RWPE2 (cell line): ENCODE measurements at places on chromosomes 6 and 20.
A peak's percentile ranks its signal among the peaks of the same experiment; 100 is the strongest.

DNA sequence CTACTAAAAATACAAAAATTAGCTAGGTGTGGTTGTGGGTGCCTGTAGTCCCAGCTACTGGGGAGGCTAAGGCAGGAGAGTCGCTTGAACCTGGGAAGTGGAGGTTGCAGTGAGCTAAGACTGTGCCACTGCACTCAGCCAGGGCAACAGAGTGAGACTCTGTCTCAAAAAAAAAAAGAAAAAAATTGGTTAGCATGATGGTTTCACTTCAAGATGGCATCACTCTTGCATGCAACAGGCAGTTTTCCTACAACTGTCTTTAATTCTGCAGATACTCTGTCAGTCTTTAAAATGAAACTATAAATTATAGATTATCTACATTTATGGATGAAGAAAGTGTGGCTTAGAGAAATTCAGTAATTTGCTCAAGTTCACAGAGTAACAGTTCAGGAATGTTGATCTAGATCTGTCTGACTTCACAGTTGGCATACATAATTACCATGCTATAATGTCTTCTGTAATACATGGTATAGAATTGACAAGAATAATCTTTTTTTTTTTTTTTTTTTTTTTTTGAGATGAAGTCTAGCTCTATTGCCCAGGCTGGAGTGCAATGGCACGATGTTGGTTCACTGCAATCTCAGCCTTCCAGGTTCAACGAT is 27.0 kb downstream of the ITCH start:
- no peak for DNase-seq
- no peak overlapping the region for H3K4me3 ChIP-seq
- peaks cover 76% of the 10 kb centered on the region for H3K36me3 ChIP-seq
- H3K27ac ChIP-seq = peak overlapping the region; percentile 72
- no peaks in the 10 kb centered on the region for H3K27me3 ChIP-seq
- H3K4me1 ChIP-seq = peaks cover 60% of the 10 kb centered on the region

DNA sequence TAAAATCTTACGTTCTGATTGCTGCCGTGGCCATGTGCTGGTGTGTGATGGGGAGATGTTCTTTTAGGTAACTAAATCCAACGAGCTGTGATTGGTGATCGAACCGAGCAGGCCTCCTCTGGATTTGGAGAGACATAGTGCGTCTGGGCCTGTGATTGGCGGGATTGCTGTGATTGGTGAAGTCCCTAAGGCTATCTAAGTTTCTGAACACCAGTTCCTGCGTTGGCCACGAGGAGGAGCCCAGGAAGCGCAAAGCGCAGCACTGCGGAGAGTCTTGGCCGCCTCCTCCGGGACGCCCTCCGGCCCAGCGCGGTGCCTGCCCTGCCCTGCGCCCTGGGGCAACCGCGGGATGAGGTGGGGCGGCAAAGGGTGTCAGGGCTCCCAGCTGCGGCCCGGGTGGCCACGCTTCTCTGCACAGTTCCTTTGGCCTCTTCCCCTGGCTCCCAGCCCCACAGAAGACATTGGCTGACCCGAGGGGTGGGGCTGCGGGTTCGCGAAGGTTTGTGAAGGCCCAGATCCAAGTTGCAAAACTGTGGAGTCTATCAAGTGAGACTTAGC is 33.0 kb downstream of the HNF4A start:
- no peak overlapping the region for H3K27ac ChIP-seq
- no peaks in the 10 kb centered on the region for H3K36me3 ChIP-seq
- DNase-seq = peak; percentile 91
- peaks cover 4% of the 10 kb centered on the region for H3K4me1 ChIP-seq

- H3K4me1 ChIP-seq = no peaks in the 10 kb centered on the region
- no peaks in the 10 kb centered on the region for H3K36me3 ChIP-seq
- DNase-seq = no peak
- H3K27ac ChIP-seq = no peak overlapping the region
- H3K27me3 ChIP-seq = no peaks in the 10 kb centered on the region
Measured at GRCh38 chr6:111683749-111684267, 78.1 kb upstream of the TRAF3IP2 start.

DNA sequence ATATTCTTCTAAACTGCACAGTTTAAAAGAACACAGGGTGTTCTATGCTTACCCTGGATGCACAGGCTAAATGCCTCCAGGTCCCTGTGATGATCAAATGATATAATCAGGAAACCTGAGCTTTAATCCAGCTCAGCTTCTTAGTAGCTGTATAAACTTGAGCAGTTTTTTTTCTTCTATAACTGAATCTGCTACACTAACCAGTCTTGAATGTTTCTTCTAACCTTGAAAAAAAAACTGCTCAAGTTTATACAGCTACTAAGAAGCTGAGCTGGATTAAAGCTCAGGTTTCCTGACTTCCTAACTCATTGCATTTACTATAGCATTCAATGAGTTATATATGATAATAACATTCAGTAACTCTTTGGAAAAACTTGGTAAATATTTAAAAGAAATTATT is 358.2 kb downstream of the CD109 start:
- H3K4me1 ChIP-seq = no peaks in the 10 kb centered on the region
- no peak overlapping the region for H3K27ac ChIP-seq

DNA sequence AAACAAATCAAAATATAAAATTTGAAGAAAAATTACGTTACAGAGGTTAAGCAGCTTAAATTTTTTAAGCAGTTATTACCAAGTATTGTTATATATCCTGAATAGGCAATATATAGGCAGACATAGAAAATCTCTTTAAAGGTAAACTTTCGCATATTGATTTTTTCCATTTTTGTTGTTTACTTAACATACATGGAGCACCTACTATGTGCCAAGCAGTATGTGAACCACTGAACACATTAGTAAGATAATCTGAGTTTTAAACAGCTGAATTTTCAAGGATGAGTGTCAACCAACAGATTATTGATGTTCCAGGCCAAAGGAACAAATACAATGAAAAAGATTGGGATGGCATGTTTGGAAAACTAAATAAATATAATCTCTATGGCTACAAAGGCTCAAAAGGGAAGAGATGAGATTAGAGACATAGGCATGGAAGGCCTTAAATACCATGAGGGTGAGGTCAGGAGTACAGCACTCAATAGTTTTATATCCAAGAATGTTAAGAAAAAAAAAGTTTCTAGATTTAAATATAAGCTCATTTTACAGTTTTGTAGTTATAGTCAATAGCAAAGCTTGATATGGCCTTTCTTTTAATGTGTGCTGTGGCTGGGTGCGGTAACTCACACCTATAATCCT is 277.5 kb downstream of the PTPRK start:
- H3K4me3 ChIP-seq = no peak overlapping the region
- no peak overlapping the region for H3K27ac ChIP-seq

- no peak overlapping the region for H3K27ac ChIP-seq
- H3K27me3 ChIP-seq = no peaks in the 10 kb centered on the region
- no peak overlapping the region for H3K4me3 ChIP-seq
- DNase-seq = no peak
- H3K4me1 ChIP-seq = no peaks in the 10 kb centered on the region
Measured at GRCh38 chr6:163720460-163721235, 306.1 kb downstream of the QKI start.

- DNase-seq = no peak
- no peak overlapping the region for H3K4me3 ChIP-seq
- H3K4me1 ChIP-seq = peaks cover 3% of the 10 kb centered on the region
- peaks cover 48% of the 10 kb centered on the region for H3K27me3 ChIP-seq
Measured at GRCh38 chr20:60232380-60232779, 274.2 kb downstream of the CDH26 start.

DNA sequence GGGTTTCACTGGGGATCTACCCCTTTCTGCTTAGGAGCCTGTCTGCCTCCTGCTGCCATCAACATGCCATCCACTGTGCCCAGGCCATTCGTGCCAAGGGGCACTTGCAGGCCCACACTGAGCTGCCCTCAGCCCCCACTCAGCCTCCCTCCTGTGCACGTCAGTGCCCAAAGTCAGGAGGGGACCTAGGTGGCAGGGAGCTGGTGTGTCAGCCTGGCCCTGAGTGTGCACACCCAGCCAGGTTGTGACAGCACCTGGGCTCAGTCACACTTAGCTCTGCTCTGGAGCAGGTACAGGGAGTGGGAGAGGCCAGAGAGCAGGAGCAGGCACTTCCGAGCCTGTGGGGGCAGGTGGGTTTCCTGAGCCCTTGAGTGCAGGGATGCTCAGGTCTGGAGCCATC is 63.6 kb upstream of the SYNCRIP start:
- H3K27me3 ChIP-seq = no peaks in the 10 kb centered on the region
- no peak overlapping the region for H3K27ac ChIP-seq
- H3K36me3 ChIP-seq = no peaks in the 10 kb centered on the region
- no peak overlapping the region for H3K4me3 ChIP-seq
- DNase-seq = no peak

- no peaks in the 10 kb centered on the region for H3K27me3 ChIP-seq
- H3K4me3 ChIP-seq = no peak overlapping the region
- no peak for DNase-seq
- peaks cover under 1% of the 10 kb centered on the region for H3K4me1 ChIP-seq
Measured at GRCh38 chr6:157790548-157791160, 32.4 kb upstream of the SNX9 start.

DNA sequence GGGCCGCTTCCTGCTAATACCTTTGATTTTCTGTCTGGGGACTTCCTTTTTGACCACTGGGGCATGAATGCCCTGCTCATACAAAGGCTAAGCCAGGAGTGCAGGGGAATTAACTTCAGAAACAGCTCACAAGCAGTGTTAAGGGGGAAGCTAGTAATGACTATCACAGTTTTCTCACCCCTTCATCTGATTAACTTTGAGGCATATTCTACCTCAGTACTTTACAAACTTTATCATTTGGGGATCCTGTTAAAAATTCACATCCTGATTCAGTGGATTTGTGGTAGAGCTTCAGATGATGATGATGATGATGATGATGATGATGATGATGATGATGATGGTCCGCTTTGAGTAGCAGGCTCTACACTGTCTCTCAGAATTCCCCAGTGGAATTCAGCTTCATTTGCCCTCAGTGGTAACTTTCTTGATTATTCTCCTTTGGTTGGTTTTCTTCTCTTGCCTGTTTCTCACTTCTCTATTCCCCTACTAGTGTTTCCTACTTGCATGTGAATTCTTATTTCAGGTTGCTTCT is 78.4 kb upstream of the TMEM170B start:
- H3K4me1 ChIP-seq = no peaks in the 10 kb centered on the region
- DNase-seq = no peak
- H3K27ac ChIP-seq = no peak overlapping the region
- no peaks in the 10 kb centered on the region for H3K36me3 ChIP-seq
- no peak overlapping the region for H3K4me3 ChIP-seq

DNA sequence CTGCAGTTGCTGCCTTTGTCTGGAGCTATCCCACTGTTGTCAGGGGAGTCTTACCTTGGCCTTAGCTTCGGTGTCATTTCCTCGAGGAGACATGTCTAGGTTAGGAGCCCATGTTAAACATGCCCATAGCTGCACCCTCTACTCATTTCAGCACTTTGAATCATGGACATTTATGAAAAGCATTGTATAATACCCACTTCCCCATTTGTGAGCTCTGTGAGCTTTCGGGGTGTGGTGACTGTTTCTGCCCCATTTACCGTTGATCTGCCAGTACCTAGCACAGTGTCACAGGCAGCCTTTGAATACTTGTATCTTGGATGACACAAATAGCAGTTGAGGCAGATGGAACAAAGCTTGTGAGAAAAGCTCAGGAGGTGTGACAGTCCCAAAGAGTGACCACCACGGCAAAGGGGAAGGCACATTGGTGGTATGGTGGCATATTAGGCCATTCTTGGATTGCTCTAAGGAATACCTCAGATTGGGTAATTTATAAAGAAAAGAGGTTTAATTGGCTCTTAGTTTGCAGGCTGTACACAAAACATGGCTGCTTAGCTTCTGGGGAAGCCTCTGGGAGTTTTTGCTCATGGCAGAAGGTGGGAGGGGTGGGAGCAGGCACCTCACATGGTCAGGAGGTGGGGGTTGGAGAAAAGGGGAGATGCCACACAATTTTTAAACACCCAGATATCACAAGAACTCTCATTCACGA is 42.0 kb downstream of the JARID2 start:
- H3K27me3 ChIP-seq = no peaks in the 10 kb centered on the region
- H3K36me3 ChIP-seq = no peaks in the 10 kb centered on the region
- H3K4me3 ChIP-seq = no peak overlapping the region
- no peak for DNase-seq

- no peak overlapping the region for H3K27ac ChIP-seq
- H3K4me1 ChIP-seq = no peaks in the 10 kb centered on the region
- no peaks in the 10 kb centered on the region for H3K36me3 ChIP-seq
- no peak for DNase-seq
Measured at GRCh38 chr6:6221787-6222535, 98.5 kb downstream of the F13A1 start.

- no peak overlapping the region for H3K4me3 ChIP-seq
- H3K27me3 ChIP-seq = no peaks in the 10 kb centered on the region
- no peak for DNase-seq
- no peak overlapping the region for H3K27ac ChIP-seq
Measured at GRCh38 chr6:170006900-170007467, 255.6 kb downstream of the ERMARD start.

GRCh38 chr6:133502441-133503335 is 261.5 kb downstream of the EYA4 start:
- no peak overlapping the region for H3K27ac ChIP-seq
- no peaks in the 10 kb centered on the region for H3K27me3 ChIP-seq
- no peak for DNase-seq
- no peak overlapping the region for H3K4me3 ChIP-seq

GRCh38 chr6:16472349-16473069 is 234.1 kb downstream of the GMPR start:
- H3K36me3 ChIP-seq = no peaks in the 10 kb centered on the region
- H3K27me3 ChIP-seq = no peaks in the 10 kb centered on the region
- no peaks in the 10 kb centered on the region for H3K4me1 ChIP-seq
- no peak for DNase-seq
- no peak overlapping the region for H3K27ac ChIP-seq

GRCh38 chr6:166474721-166475565 is 92.2 kb upstream of the MPC1 start:
- no peak overlapping the region for H3K27ac ChIP-seq
- DNase-seq = no peak
- H3K4me1 ChIP-seq = peaks cover 7% of the 10 kb centered on the region
- H3K4me3 ChIP-seq = no peak overlapping the region
- no peaks in the 10 kb centered on the region for H3K27me3 ChIP-seq
- H3K36me3 ChIP-seq = peaks cover 3% of the 10 kb centered on the region; the same call in 1 of the 2 replicates

GRCh38 chr6:13427316-13427715 is 60.1 kb downstream of the GFOD1 start:
- H3K27ac ChIP-seq = no peak overlapping the region
- peaks cover 7% of the 10 kb centered on the region for H3K4me1 ChIP-seq
- no peaks in the 10 kb centered on the region for H3K36me3 ChIP-seq
- DNase-seq = no peak
- no peak overlapping the region for H3K4me3 ChIP-seq
- no peaks in the 10 kb centered on the region for H3K27me3 ChIP-seq

DNA sequence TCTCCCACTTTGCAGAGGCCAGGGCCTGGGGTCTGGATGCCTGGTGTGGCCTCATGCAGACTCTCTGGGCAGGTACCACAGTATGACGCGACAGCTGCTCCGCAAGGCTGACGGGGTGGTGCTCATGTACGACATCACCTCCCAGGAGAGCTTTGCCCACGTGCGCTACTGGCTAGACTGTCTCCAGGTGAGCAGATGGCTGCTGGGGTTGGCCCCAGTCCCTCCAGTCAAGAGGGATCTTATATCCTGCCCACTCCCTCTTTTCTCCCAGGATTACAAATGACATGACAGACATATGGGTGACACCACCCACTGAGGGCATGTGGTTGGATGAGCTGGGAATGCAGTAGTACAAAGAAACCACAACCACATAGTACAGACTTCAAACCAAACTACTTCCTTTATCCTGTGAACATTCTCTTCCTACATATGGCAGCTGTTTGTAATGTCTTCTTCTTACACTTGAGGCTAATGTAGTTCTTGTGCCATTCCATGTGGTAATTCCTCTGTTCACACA is 29.9 kb downstream of the RAB44 start:
- DNase-seq = no peak
- no peak overlapping the region for H3K4me3 ChIP-seq
- H3K4me1 ChIP-seq = no peaks in the 10 kb centered on the region
- no peaks in the 10 kb centered on the region for H3K36me3 ChIP-seq
- no peaks in the 10 kb centered on the region for H3K27me3 ChIP-seq
- no peak overlapping the region for H3K27ac ChIP-seq
